Vein endothelial cell (primary cell): ENCODE measurements at places on chromosomes 4 and X. TPM values are rescaled to one million over a fixed set of nuclear protein-coding genes. Genes with fewer than 3 reads are reported as not detected.

The CAPN6 gene
- total RNA-seq: not detected in 2 replicates

The TEX13D gene
- total RNA-seq: not detected in 2 replicates

The HSFX1 gene
- total RNA-seq: 0.33 and 0.67 TPM in 2 replicates

The APLN gene
- 237 and 274 TPM in 2 replicates for total RNA-seq

The HSFX4 gene
- not detected in 2 replicates for total RNA-seq

The TXK gene
- total RNA-seq: 0.38 TPM in 1 of 2 replicates, not detected in the other

The MGARP gene
- total RNA-seq: 2.8 and 18.0 TPM in 2 replicates
